ENCODE measurements at places on chromosomes 6 and 20.

- DNase-seq: no peak
Observed at GRCh38 chr6:81933608-81934051, 181.1 kb upstream of the TENT5A start.

GRCh38 chr20:51360451-51361201, 181.9 kb downstream of the NFATC2 start:
- DNase-seq: no peak

- no peak for DNase-seq
Observed at GRCh38 chr6:116277124-116277523, 2.6 kb downstream of the TSPYL1 start.

- DNase-seq: no peak
Observed at GRCh38 chr6:10382322-10382721, 32.6 kb downstream of the TFAP2A start.

DNA sequence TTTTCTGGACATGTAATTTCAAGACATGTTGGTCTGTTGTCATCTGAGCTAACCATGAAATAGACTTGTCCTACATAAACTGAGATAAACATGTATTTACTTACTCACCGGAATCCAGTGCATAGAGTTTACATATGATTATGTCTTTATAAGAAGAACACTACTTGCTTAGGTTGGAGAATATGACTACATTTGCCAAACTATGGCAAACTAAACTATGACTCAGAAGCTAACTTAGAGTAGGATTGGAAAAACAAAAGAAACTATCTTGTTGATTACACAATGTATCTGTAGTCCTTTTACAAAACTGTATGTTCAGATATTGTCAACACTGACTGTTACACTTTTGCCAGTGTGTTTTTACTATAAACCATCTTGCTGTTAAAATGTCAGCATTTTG, 113.3 kb downstream of the CRYBG1 start:
- no peak for DNase-seq

GRCh38 chr20:20413810-20414281, 45.9 kb downstream of the INSM1 start:
- DNase-seq: no peak

- no peak for DNase-seq
Observed at GRCh38 chr20:52914870-52915269, 57.3 kb upstream of the TSHZ2 start.

DNA sequence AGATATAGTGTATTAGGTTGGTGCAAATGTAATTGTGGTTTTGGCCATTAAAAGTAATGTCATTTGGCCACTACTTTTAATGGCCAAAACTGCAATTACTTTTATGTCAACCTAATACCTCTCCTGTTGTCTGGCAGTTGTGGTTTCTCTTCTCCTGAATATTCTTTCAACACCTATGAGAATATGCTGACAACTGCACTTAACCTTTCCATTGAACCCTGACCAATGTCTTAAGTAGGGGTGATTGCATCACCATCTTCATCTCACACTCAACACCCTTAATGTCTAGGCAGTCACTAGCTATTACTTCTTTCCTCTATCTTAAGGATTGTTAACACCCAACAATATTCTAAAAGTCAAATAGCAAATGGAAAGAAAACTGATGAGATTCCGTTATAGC, 200.5 kb upstream of the HSF2 start:
- no peak for DNase-seq

DNA sequence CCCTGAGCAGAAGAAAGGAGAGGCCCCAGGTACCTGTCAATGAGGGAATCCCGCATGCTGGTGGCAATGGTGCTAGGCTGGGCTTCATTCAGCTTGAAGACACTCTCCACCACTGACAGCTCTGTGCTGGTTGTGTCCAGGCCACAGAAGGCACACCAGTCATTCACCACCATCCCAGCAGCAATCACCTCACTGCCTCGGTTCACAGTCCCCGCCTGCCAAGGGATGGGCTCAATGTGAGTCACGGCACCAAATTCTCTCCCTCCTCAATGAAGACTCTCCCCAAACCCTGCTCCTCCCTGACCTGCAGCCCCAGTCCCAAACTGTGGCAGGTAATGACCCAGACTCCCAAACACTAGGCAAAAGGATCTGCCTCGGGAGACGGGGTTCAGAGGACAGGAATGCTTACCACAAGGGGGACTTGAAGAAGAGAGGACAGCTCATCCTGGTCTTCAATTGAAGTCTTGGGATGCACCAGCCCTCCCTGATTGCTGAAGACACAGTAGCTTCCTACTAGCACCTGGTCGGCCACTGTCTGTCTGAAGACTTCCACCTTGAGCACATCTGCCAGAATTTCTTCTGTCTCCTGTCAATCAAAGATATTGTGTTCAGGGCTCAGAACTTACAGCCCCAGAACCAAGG, 1.7 kb upstream of the MMP24OS start:
- DNase-seq: no peak

Data from NK-92 treated with Interleukin-12 subunit alpha and Interleukin-12 subunit beta, amount 100 ng/mL, for 24 hours (cell line).